EH (cell line): ENCODE measurements at places on chromosomes 4 and X.

DNA sequence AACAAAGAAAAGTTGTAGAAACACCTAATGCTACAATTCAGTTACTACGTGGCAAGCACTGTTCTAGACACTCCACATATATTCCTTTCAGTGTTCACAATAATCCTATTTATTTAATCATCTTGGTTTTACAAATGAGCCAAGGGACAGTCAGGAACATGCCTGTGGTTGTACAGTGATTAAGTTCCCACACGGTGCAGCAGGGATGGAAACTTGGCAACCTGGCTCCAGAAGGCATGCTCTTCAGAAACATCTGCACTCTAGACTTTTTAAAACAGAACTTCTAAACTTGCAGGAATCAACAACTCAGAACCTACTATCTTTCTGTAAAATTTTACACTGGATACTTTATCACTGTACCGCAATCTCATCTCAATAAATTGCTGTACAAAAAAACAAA is 32.1 kb downstream of the TAPT1 start:
- peak; percentile 39 for DNase-seq

DNA sequence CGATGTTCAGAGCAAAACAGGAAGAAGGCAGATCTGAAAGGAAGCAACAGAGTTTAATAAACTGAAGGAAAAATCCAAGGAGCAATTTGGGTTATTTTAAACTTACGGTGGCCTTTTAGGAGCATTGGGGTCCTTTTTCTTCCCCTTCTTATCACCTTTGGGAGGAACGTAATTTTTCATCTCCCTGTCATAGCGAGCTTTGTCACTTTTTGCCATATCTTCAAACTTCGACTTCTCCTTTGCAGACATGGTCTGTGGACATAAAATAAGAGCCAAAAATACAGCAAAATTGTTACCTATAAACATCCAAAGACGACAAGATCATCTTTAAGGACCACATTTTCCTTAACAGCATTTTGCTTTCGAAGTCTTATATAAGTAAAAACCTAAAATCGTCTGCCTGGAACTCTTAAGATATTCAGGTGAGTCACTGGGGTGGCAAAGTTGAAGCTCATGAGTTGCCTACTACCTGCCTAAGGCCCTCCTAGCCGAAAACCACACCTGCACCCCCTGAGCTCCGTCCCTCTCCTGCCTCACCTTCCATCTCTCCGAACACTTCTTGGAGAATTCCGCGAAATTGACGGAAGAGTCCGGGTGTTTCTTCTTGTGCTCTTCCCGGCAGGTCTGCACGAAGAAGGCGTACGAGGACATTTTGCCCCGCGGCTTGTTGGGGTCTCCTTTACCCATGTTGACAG is 1.0 kb downstream of the HMGB2 start:
- DNase-seq, result no peak

GRCh38 chr4:6546681-6547447 is 28.1 kb upstream of the MAN2B2 start:
- peak; percentile 68 for DNase-seq

GRCh38 chr4:7273738-7274297 is 81.5 kb downstream of the SORCS2 start:
- no peak for DNase-seq

GRCh38 chr4:143531380-143531779 is 17.9 kb downstream of the SMARCA5 start:
- peak; percentile 36 for DNase-seq

DNA sequence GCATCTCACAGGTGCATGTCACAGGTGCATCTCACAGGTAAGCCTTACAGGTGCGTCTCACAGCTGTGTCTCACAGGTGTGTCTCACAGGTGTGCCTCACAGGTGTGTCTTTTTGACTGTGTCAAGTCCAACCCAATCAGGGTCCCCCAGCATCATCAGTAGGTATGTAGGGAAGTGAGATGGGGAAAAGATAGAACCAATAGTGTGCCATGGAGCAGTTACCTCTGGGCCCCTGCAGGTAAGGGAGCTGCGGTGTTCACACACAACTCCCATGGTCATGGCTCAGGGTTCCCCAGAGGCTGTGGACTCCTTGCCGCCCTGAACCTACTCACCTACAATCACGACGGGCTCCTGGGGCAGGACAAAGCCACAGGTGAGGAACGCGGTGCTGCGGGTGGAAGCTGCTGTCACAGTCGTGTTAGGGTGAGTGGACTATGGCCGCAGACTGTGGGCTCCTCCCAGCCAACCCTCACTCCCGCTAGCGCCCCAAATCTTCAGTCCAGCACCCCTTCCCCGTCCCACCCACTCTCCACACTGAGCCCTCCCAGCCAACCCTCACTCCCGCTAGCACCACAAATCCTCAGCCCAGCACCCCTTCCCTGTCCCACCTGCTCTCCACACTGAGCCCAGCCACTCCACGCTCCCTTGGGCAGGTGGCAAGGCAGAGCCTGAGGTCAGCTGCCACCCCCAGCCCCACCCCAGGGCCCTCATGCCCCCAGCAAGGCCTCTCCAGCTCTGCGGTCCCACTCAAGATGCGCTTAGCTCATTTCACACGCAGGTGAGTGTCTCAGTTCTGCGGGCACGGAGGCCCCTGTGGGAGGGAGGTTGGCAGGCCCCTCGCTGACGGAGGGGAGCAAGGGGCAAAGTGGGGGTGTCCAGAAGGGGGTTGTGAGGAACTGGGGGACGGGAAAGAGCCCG is 2.1 kb upstream of the PDE6B start:
- DNase-seq, result no peak

DNA sequence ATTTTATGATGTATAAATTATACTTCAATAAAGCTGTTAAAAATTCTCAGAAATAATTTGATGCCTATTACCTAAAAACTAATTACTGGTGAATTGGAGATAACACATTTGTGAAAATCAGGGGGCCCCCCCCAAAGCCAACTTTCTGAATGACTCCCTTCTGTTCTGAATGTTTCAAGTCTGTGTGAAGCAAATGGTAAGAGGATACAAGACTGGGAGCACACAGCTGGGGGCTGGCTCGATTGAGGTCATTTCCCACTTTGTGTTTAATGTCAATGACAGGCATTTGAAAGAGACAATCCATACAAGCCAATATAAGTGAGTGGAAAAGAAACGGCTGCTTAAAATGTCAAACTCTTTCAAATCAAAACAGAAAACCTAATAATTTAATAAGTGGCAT is 155.8 kb downstream of the SH2D1A start:
- no peak for DNase-seq

DNA sequence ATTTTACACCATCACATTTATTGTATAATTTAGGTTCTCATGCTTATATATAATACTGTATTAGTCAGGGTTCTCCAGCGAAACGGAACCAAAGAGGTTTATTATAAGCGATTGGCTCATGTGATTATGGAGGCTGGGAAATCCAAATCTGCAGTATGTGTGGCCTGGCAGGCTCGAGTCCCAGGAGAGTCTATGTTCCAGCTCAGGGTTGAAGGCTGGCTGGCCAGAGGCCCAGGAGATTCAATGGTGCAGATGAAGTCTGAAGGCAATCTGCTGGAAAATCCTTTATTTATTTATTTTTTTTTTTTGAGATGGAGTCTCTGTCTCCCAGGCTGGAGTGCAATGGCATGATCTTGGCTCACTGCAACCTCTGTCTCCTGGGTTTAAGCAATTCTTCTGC is 63.0 kb upstream of the WDFY3 start:
- DNase-seq, result no peak

GRCh38 chr4:8199594-8200301 is 658 bp downstream of the SH3TC1 start:
- DNase-seq, result no peak

GRCh38 chr4:15198070-15198727 is 195.9 kb downstream of the CPEB2 start:
- DNase-seq, result peak; percentile 53

DNA sequence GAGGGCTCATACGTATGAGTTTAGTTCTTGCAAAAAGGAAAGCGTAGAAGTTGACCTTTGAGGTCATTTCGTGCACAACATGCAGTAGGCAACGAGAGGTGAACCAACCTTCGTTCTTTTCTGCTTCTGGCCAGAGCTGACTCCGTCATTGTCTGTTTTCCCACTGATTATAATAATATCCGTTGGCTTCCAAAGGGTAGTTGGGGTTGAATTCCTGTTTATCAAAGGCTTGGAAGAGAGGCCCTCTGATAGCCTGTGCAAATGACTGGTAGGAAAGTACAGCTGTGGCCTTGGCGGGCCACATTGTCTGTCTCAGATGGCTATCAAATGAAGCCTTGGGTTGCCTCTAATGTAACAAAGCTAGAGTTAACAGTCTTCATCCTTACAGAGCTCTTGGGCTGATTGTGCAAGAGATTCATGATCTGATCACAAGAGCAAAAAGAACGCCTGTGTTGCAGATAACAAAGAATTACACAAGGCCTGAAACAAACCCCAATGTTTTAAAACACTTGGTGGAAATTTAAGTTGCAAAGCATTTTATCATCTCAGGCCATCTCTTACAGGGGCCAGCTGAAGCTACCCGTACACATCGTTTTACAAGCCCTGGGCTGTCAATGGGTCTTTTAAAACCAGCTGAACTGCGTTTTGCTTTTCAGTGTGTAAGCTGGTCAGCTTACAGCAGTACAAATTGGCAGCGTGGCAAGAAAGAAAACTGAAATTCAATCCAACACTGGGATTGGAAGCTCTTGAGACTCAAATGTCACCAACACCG is 46.1 kb upstream of the FAM9C start:
- peak; percentile 30 for DNase-seq

- DNase-seq, result no peak
These were observed 113.3 kb downstream of the PPP1R2C start for GRCh38 chrX:42664680-42665079.

- no peak for DNase-seq
These were observed 89.9 kb upstream of the PAK3 start for GRCh38 chrX:111006116-111006515.

- no peak for DNase-seq
These were observed 182.1 kb upstream of the SMIM31 start for GRCh38 chr4:164571593-164572390.

GRCh38 chrX:46812445-46812844 is 24.4 kb upstream of the RP2 start:
- DNase-seq, result no peak

- no peak for DNase-seq
These were observed 994.1 kb downstream of the PCDH7 start for GRCh38 chr4:31714238-31714637.

GRCh38 chr4:75398501-75398900 is 115.7 kb downstream of the RCHY1 start:
- DNase-seq, result no peak

DNA sequence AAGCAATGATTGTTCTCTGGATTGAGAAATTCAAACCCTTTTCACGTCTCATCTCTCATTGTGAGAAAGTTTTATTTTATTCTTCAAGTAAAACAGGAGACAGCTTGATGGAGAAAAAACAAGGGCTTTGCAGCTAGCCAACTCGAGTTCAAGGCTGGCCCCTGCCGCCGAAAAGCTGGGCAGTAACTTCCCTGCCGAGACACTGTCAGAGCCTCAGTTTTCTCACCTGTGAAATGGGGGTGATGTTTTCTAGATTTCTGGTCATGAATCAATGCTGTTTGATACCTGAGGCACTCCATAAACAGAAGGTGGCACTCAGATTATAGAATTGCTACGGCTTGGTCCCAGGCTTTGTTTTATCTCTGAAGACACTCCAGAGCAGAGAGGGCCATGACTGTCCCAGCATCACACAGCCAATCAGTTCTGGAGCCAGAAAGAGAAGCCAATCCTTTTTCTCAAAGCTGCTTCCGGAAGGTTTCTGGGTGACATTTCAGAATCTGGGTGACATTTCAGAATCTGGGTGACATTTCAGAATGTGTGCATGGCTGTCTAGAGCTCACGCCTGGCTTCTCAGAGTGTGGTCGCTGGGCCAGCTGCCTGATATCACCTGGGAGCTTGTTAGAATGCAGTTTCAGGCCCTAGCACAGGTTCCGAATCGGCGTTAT is 33.2 kb downstream of the HMX1 start:
- DNase-seq, result no peak

DNA sequence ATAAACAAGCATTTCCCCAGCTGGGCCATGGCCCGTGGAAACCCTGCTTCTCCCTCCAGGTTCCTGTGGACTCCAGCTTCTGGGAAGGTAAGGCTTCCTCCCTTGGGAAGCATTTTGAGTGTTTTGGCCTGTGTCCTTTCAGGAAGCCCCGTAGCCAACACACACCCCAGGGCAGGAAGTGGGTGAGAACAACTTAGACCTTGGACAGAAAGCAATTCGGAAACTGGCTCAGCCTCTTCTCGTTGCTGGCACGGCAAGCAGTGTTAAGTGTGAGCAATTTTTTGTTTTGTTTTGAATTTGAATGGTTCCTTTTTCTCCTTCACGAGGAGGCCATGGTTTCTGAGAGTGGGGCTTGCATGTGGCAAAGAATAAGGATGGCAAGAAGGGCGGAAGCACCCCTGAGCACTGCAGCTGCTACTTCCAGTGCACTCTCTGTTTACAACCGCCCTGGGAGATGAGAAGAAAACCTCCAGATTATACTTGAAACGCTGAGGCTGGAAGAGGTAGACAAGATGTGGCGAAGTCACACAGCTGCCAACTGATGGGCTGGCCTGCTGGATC is 14.1 kb upstream of the CYTL1 start:
- peak; percentile 66 for DNase-seq

GRCh38 chr4:23934223-23934622 is 44.4 kb upstream of the PPARGC1A start:
- no peak for DNase-seq

GRCh38 chr4:186249785-186250754 is 15.9 kb upstream of the F11 start:
- peak; percentile 10 for DNase-seq

DNA sequence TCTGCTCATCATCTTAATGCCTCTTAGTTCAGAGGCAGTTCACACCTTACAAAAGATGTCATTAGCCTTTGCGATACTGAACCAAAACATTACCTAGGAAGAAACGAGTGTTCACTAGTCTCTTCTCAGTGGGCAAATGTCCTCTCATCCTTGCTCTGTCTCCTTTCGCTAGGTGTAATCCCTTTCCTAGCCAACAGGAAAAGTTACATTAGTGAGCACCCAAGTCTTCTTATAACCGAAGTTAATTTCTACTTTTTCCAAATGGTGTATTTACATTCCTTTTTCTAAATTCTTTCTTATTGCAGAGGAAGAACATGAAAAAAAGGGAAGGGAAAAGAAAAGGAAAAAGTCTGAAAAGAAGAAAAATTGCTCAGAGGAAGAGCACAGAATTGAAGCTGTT is 46.9 kb downstream of the SMIM31 start:
- no peak for DNase-seq

DNA sequence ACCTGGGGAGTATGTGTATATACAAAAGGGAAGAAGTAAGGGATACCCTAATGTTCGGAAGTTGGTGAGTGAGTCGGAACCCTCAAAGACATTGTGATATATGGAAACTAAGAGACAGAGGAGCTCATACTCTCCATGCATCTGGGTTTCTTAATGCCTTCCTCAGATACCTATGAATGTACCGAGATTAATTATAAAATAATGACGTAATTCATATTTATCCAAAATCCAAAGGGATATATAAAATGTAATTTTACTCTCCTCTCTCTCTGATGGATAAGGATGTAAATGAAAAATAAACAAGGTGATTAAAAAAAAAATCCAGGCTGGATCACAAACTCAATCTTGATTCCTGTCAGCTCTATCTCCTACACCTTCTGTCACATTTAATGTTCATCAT is 275.9 kb upstream of the FAM241A start:
- no peak for DNase-seq
